ENCODE measurements at places on chromosomes 2 and 18. TPM values are rescaled to one million over a fixed set of nuclear protein-coding genes. Genes with fewer than 3 reads are reported as not detected.

GRCh38 chr2:226581004-226581403 is 218.6 kb downstream of the IRS1 start:
- no peak for DNase-seq

- no peak for DNase-seq
These were observed 163.4 kb downstream of the MYCN start for GRCh38 chr2:16103614-16104314.

GRCh38 chr2:1979569-1979968 is 235.3 kb upstream of the PXDN start:
- no peak for DNase-seq

DNA sequence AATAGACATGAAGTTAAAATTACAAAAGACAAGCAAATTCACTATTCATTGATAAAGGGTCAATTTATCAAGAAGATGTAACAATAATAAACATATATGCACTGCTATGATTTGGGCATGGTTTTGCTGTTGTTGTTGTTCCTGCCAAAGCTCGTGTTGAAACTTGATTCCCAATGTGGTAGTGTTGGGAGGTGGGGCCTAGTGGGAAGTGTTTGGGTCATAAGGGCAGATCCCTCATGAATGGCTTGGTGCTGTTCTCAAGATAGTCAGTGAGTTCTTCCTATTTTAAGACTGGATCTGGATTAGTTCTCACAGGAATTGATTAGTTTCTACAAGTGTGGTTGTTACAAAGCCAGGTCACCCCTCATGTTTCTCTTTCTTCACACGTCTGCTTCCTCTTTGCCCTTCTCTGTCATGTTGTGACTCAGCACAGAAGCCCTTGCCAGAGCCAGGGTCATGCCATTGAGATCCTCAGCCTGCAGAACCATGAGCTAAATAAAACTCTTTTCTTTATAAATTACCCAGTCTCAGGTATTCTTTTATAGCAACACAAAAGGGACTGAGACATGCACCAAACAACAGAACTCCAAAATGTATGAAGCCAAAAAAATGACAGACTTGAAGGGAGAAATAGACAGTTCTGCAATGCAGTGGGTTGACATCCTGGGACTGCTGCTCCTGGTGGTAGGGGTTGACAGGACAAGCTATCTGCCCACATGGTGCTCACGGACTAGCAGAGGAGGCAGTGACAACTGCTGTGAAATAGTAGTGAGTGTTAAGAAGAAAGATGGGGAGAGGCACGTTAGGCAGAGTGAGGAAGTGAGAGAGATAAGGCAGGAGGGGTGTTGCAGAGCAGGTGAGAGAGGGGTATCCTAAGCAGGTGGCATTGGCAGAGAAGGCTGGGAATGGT is 18.6 kb upstream of the SKA1 start:
- DNase-seq, result no peak

GRCh38 chr18:31302991-31303390 is 15.0 kb upstream of the DSG1 start:
- no peak for DNase-seq

GRCh38 chr2:84925336-84925723 is 19.9 kb downstream of the TMSB10 start:
- no peak for DNase-seq

- DNase-seq, result no peak
These were observed 309.7 kb downstream of the IRS1 start for GRCh38 chr2:226489775-226490541.

GRCh38 chr2:155033652-155034051 is 335.2 kb downstream of the KCNJ3 start:
- DNase-seq, result no peak

The LRRTM4 gene
- 0.52 TPM for total RNA-seq

The SOCS6 gene
- total RNA-seq, result 22.8 TPM

DNA sequence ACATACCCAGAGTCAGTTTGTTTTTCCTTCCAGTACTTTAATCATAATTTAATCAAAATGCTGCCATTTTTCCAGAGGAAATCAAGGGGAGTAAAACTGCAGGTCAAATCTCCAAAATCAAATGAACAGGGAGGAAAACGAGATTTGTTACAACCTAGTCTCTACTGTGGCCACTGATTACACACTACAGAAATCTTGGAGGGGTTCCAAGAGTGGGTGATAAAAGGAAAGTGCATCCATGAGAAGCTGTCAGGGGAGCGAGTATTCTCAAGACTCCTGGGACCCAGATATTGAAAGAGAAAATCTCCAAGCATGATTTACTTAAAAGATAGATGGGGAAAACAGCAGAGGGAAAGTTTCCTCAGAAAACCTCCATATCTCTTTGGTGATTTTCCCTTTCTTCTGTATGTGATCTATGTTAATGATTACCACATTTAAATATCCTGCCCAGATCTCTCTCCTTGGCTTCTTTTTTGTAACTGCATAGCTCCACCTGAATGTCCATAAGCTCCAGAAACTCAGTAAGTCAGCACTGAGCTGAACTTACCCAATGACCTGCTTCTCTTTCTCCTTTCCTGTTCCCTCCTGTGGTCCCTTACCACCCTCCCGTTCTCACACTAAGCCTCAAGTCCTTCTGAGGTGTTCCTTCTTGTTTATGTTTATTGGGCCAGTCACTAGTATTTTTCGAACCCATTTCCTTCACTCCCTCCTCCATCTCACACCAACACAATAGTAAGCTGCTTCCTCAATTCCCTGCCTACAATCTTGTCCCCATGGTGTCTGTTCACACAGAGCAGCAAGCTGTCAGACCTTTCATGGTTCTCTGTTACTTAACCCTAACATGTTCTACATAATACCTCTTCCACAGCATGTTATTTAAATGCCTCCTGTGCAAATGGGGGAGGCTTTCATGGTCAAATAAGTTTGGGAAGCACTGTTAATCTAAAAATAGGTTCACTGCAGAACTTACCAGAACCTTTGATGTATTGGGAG is 73.9 kb upstream of the TWSG1 start:
- DNase-seq, result no peak

The TTC27 gene
- total RNA-seq, result 22.4 TPM

The GPR39 gene
- total RNA-seq, result 0.42 TPM

- DNase-seq, result no peak
These were observed 556.0 kb upstream of the MEX3C start for GRCh38 chr18:51753365-51754057.

DNA sequence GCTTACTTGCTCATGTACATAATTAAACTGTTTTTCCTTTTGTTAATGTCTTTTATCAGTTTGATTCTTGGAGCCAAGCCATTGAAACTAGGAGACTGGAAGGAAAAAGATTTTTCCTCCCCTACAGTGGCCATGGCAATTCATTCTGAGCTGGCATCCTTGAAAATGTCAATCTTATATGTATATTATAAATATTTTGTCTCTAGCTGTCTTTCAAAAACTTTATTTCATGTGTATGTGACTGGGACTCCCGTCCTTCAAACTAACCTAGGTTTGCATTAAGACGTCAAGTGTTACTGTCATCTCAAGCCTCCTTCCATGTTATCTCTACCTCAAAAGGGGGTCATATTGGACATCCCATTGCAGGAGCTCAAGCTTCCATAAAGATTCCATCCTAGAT is 280.4 kb downstream of the HRH4 start:
- no peak for DNase-seq

DNA sequence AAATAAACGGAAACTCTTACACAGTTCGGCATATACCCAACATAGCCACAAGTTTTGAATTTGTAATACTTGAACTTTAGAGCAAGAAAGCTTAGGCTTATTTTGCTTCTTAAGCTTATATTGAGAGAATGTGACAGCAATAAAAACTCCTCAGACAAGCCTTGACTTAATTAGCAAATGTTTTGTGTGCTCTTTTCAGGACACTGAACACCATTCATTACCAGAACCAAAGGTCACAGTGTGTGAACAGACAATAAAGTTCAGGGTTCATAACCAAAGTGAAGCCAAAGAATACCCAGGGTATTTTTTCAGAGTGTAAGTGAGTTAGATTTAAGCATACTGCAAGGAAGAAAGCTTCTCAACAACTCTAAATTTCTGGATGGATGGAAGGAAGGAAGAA is 605.8 kb downstream of the METTL4 start:
- no peak for DNase-seq

GRCh38 chr18:7105268-7105667 is 12.3 kb downstream of the LAMA1 start:
- DNase-seq, result no peak

DNA sequence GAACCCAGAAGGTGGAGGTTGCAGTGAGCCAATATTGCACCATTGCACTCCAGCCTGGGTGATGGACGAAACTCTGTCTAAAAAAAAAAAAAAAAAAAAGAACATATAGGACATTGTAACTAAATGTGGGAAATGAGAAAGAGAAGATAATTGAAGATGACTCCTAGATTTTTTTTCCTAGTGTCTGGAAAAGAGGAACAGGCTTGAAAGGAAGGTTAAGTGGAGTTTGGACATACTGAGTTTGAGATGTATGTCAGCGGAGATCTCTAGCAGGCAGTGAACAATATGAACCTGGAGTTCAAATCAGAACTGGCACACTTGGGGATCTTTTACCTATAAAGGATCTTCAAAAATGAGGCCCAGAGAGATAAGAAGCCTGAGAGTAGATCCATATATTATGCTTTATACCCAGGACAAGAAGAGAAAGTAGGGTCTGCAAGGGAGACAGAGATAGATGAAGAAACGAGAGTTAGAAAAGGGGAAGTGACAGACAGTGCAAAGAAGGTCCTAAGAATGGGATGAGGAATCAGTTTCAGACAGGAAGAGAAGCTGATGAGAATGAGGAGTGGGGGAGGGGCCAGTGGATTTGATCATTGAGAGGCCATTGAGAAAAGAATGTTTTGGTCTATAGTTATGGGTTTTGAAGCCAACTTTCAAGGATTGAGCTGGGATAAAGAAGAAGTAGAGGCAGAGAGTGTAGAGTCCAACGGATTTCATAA is 46.9 kb upstream of the CD28 start:
- no peak for DNase-seq

- DNase-seq, result no peak
These were observed 218.0 kb downstream of the DLGAP1 start for GRCh38 chr18:4236940-4237663.

GRCh38 chr18:39799006-39799405 is 2156.0 kb upstream of the PIK3C3 start:
- DNase-seq, result no peak

- DNase-seq, result no peak
These were observed 40.0 kb upstream of the SULT1C3 start for GRCh38 chr2:108199726-108200125.

The RTP5 gene
- not detected for total RNA-seq

DNA sequence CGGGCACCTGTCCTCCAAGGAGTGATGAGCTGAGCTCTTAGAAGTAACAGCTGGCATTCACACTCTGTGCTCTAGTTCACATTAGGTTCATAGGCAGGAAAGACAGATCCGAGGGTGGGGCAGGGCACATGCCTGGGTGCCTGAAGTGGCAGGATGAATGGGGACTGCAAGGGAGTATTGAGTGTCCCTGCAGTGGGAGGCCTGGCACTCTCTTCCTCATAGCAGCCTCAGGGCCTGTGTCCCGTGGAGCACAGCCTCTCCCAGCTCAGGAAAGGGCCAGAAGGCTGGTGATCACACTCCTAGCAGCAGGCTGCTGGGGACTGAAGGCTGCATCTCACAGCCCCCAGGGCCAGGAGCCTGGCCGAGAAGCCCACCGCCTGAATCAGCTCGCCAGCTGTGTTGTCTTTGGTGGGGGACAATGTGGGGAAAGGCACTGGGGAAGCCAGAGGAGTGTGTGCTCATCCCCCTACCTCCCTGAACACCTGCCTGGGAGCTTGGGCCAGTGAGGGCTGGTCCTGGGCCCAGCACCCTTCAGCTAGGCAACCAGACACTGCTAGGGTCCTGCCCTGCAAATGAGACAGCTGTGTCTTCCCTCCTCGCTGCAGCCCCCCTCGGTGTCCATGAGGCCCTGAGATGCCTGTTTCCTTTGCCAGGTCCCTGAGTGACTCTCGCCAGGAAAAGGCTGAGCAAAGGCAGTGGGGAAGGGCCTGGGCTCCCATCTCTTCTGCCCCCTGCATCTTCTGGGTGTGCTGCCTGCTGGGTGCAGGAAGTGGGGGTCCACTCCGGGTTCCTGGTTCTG is 48.2 kb upstream of the HS6ST1 start:
- DNase-seq, result peak; percentile 58

DNA sequence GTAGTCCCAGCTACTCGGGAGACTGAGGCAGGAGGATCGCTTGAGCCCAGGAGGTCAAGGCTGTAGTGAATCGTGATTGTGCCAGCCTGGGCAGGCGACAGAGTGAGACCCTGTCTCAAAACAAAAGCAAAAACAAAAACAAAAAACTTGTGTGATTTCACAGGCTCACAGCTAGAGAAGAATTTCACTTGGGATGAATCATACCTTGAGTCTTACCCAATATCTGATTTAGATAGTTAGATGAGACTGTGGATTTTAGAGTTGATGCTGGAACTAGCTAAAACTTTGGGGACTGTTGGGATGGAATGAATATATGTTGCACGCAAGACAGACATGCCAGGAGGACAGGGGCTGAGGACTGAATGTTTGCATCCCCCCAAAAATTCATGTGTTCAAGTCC is 4.4 kb downstream of the ANKRD29 start:
- no peak for DNase-seq

Data from aorta (tissue), 5 donors.